ENCODE measurements at places on chromosomes 4 and X.

DNA sequence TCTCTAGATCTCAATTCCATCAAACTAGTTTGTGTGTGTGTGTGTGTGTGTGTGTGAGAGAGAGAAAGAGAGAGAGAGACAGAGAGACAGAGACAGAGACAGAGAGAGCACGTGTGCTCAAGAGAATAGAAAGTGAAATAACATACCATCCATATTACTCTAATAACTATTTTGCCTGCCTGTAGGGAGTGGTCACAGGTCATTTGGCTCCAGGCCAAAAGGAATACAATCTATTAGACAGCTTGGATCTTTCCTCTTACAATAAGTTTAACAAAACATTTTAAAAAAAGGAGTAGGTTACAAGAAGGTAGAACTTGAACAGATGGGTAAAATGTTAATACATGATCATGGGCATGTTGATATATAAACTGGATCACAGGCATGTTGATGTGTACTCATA lies 76.2 kb downstream of the COL4A6 start:
- DNase-seq: no peak

- no peak for DNase-seq
Measured at GRCh38 chrX:2183193-2183725, 317.5 kb downstream of the DHRSX start.

DNA sequence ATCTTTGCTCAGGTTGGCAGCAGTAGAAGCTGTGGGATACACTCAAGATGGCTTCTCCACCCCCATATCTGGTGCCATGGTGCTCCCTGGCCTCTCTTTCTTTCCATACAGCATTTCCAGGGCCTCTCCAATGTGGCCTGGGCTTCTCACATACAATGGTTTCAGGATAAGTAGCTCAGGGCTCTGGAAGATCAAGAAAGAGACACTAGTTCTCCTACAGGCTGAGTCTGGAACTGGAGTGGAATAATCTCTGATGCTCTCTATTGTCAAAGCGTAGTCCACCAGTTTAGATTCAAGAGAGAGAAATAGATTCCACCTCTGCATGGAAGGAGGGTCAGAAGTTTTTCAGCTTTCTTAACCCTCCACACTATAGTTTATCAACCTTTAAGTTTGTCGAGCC lies 138.2 kb upstream of the AADAT start:
- DNase-seq: no peak

DNA sequence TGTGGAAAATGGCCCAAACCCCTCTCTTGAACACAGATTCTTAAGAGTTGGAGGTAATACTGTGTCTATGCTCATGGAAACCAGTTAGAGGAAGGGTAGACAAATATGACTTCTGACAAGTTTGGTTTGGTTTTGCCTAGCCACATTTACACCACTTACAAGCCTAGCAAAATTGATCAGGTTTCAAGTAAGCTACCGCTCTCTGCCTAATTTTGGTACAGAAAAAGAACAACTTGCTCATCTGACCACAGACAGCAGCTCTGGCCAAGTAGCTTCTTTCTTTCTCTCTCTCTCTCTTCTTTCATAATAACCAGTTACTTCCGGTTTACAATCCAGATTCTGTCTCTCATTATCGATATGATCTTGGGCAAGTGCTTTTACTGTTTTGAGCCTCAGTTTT lies 260.0 kb downstream of the GLUD2 start:
- DNase-seq: no peak

GRCh38 chrX:134423606-134424005 lies 36.4 kb upstream of the HPRT1 start:
- DNase-seq: no peak

GRCh38 chr4:145732001-145732815 lies 52.3 kb downstream of the C4orf51 start:
- DNase-seq: no peak

Data from neural crest cell (in vitro differentiated cells).